ENCODE measurements at places on chromosomes 16 and 17.

GRCh38 chr17:37848690-37849616, 75.3 kb upstream of the TBC1D3K start:
- peak; percentile 85 for DNase-seq

DNA sequence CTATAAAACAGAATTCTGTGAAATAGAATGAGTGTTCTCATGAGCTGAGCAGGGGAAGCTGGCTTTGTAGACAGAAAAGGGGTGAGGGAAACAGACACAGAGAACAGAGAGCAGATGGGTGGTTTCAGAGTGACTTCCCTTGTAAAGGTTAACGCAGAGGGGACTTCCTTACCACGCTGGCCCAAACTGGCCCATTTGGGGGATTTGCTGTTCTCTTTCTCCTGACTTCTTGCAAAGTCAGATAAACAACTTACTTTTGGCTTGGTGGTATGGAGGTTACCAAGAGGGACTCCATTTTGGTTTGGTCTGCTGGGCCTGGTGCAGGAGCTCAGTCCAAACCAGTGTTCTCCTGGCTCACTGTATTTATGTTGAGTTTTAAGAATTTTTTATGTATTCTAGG, 48.4 kb downstream of the SEC14L1 start:
- DNase-seq, result peak; percentile 10

DNA sequence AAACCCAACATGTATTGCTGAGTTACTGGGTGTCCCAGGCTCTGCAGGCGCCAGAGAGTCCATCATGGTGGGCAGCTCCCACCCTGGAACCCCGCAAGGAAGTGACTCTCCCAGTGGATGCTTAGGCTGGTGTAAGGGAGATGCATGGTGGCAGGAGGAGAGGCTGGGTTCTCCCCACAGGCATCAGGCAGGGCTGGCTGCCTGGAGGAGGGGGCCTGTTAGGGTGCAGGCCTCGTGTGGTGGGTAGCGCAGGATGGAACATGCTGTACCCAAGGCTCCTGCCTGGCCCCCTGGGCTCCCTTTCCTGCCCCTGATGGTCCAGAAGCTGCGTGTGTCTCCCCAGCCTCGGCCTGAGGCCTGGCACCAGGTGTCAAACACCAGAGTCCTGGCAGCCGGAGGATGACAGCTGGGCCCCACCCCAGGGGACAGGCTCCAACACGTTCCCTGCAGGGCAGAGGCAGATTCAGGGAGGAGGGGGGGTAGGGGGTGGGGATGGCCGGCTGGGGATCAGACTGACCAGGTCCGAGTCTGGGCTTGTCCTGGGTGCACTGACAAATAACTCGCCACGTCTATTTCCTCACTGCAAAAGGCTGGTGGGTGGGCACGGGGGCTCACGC, 40.2 kb upstream of the CIBAR2 start:
- DNase-seq, result no peak

- DNase-seq, result no peak
Observed at GRCh38 chr16:77404775-77405174, 30.1 kb downstream of the ADAMTS18 start.

GRCh38 chr17:33396818-33397217, 103.7 kb upstream of the ASIC2 start:
- DNase-seq, result no peak

DNA sequence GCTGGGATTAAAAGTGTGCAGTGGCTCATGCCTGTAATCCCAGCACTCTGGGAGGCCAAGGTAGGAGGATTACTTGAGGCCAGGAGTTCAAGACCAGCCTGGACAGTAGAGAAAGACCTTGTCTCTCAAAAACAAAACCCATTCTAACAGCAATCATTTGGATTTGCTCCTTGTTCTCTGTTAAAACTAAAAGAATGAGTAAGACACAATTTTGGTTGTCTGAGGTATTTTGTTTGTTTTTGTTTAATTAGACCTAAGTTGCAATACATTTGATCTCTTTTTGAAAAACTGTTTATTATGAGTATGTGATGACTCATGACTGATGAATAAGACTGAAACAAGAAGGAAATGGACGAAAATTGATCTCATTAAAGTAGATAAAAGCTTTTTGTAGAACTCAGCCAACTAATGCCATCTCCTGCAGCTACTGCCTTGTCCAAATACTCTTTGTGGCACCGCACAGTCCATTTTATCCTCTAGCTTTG, 29.0 kb downstream of the GLG1 start:
- peak; percentile 61 for DNase-seq

DNA sequence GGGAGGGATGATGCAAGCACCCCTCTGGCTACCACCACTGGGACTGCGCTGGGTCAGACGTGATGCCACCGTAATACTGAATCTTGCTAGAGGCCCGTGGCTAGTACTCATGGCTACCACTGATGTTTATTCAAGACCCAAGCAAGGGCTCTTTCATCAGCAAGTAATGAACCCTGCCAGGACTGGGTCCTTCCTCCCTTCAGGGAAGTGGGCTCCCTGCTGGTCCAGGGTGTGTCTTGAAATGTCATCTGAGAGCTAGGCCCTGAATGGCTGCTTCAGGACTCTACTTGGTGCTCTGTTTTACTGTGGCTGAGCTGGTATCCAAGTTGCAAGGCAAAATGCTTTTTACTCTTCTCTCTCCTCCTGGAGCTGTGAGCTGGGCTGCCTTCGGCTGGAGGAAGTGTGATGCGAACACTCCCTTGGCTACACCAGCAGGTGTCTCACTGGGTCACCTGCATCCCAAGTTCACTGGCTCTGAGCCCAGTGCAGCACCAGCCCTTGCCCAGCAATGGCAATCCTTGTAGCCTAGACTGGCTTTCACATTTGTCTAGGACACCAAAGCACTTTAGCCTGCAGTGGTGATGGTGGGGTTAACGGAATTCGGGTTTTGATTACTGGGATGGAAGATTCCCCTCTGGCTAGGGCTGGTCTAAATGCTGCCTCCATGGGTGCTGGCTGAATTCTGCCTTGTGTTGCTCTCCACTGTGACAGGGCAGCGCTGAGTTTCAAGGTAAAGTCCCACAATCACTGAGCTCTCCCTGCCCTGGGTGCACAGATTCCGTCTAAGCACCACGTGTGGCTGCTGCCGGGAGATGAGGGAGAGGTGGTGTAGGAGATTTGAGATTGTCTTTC, 98.6 kb downstream of the USP22 start:
- DNase-seq, result peak; percentile 18

DNA sequence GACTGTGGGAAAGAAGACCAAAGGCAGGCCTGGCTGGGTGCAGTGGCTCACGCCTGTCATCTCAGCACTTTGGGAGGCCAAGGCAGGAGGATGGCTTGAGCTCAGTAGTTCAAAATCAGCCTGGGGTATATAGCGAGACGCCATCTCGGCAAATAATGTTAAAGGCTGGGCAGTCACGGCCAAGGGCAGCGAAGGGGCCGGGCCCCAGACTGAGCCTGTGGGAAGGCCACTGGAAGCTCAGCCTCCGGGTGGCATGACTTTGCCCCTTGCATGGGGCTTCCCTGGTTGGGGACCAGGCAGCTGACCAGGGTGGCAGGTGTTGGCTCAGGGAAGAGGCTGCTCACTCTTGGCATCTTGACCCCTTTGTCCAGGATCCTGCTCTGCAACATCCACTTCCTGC, 14.0 kb upstream of the CD300LD start:
- no peak for DNase-seq
